Calu3 (cell line): ENCODE measurements at places on chromosomes 7 and 10. TPM values are rescaled to one million over a fixed set of nuclear protein-coding genes. Genes with fewer than 3 reads are reported as not detected.

GRCh38 chr7:157151626-157152339, 13.1 kb downstream of the UBE3C start:
- no peak overlapping the region for H3K27ac ChIP-seq
- peaks cover 12% of the 10 kb centered on the region for H3K4me1 ChIP-seq
- no peak overlapping the region for H3K4me3 ChIP-seq

DNA sequence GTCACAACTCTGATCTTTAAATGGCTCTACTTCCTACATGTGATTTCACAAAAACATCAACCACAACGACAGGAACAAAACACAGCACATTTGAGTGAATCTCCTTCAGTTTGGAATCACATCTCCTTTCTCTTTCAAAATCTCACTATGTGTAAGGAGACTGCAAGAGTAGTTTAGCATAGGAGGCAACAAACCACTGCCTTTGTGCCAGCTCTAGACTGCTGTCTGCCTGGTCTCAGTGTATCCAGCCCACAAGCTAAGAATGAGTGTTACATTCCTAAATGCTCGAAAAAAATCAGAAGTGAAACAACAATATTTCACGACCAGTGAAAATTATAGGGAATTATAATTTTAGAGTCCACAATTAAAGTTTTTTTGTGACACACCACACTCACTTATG, 217.0 kb upstream of the STEAP4 start:
- no peaks in the 10 kb centered on the region for H3K4me1 ChIP-seq
- no peaks in the 10 kb centered on the region for H3K27me3 ChIP-seq
- H3K36me3 ChIP-seq: no peaks in the 10 kb centered on the region
- no peak for DNase-seq

- H3K4me3 ChIP-seq: no peak overlapping the region
Measured at GRCh38 chr7:74356589-74357315, 67.5 kb downstream of the CLIP2 start.

DNA sequence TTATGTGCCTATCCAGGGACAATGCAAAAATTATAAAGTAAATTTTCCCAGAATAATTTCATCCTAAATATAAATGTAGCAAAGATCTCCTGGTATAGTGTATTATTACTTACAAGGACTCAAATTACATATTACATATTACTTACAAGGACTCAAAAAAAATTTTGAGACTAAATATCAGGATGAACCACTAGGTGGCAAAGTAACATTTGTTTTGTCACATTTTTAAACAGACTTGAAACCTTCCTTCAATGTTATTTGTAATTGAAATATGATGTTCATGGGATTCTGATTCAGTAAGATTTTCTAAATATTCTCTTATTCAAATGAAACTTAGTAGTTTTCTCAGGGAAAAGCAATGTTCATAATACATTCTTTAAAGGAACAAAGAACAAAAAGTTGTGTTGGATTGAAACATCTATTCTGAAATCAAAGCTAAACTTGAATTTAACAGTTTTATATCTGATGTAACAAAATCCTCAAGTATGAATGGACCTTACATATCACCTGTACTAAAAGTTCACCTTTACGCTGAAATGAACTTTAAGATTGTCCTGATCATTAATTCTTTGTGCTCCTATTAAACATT, 74.3 kb upstream of the GNAI1 start:
- H3K36me3 ChIP-seq: peaks cover 5% of the 10 kb centered on the region
- no peaks in the 10 kb centered on the region for H3K4me1 ChIP-seq
- no peak overlapping the region for H3K27ac ChIP-seq
- DNase-seq: no peak

- DNase-seq: no peak
- H3K4me3 ChIP-seq: no peak overlapping the region
- H3K4me1 ChIP-seq: no peaks in the 10 kb centered on the region
- peaks cover 15% of the 10 kb centered on the region for H3K36me3 ChIP-seq
Measured at GRCh38 chr7:44401692-44402091, 76.3 kb upstream of the CAMK2B start.

DNA sequence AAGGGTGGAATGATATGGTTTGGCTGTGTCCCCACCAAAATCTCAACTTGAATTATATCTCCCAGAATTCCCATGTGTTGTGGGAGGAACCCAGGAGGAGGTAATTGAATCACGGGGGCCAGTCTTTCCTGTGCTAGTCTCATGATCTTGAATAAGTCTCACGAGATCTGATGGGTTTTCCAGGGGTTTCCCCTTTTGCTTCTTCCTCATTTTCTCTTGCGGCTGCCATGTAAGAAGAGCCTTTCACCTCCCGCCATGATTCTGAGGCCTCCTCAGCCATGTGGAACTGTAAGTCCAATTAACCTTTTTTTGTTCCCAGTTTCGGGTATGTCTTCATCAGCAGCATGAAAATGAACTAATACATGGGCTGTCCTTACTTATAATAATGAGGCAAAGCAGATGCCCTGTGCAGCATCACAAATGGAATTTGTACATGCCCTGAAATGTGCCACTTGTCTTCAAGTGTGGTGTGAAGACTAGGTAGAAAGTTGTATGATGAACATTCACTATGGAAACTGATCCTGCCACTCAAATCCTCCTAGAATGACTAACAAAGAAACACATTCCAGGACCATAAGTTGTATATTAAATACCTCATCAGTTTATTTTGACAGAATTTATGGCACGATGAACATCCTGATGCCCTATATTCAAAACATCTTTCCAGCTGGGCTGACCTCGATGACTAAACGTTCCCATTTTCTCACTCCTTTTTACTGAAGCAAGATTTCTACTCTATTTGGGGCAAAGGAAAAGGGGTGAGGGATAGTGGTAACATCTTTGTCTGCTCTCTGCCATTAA, 122.8 kb upstream of the CTTNBP2 start:
- peaks cover 6% of the 10 kb centered on the region for H3K36me3 ChIP-seq
- no peak overlapping the region for H3K27ac ChIP-seq
- H3K27me3 ChIP-seq: no peaks in the 10 kb centered on the region
- no peak for DNase-seq

- peaks cover 6% of the 10 kb centered on the region for H3K36me3 ChIP-seq
- H3K4me1 ChIP-seq: peaks cover 30% of the 10 kb centered on the region
- H3K27me3 ChIP-seq: peaks cover 30% of the 10 kb centered on the region
- H3K27ac ChIP-seq: peak overlapping the region; percentile 42
- DNase-seq: peak; percentile 73
Measured at GRCh38 chr7:25894002-25894901, 257.7 kb upstream of the NFE2L3 start.

DNA sequence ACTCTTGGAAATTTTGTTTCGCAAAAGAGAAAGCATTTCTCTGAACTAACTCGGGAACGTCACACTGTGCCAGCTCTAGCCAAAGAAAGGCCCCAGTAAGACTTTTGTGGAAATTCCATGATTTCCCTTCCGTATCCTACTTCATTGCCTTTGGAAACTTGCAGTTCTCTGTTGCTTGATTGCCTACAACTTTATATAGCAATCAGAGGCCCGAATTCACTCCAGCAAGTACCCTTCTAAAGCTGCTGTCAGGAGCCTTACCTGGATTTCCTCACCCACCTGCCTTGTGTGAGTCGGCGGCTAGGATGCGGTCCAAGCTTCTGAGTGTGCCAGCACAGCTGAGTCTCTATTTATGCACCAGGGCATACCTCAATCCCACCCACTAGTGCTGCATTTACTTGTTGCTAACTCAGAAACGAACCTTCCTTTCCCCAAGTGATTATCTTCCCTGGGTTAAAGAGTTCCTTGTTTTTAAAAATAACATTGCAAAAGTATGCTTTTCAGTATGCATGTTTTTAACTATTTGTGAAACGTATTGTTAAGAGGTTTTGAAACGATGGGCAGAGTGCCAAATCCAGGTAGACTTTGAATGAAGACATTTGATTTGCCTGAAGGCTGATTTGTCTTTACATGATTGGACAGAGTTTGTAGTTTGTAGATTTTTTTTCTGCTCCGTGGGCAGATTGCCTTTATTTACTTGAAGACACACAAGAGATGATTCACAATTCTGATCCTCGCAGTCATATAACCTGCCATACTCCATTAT, at the start of gene AGR2:
AGR2 (minus strand) TSS at position 326 of the 766 bp plus-strand sequence. CDS start 3,203 bp downstream, outside the sequence.
- peak within 1 kb of the TSS; percentile 80 for H3K4me3 ChIP-seq
- DNase-seq: peak; percentile 89
- H3K36me3 ChIP-seq: peaks cover 32% of the 10 kb centered on the region

GRCh38 chr7:27746978-27747377, 7.0 kb downstream of the TAX1BP1 start:
- no peak for DNase-seq
- peaks cover 45% of the 10 kb centered on the region for H3K4me1 ChIP-seq
- no peaks in the 10 kb centered on the region for H3K27me3 ChIP-seq
- peak overlapping the region; percentile 28 for H3K27ac ChIP-seq
- H3K36me3 ChIP-seq: peaks cover 45% of the 10 kb centered on the region

- peaks cover 94% of the 10 kb centered on the region for H3K27me3 ChIP-seq
- DNase-seq: no peak
- H3K36me3 ChIP-seq: no peaks in the 10 kb centered on the region
- H3K27ac ChIP-seq: no peak overlapping the region
- H3K4me1 ChIP-seq: no peaks in the 10 kb centered on the region
Measured at GRCh38 chr10:70756700-70757360, 28.3 kb downstream of the TBATA start.

DNA sequence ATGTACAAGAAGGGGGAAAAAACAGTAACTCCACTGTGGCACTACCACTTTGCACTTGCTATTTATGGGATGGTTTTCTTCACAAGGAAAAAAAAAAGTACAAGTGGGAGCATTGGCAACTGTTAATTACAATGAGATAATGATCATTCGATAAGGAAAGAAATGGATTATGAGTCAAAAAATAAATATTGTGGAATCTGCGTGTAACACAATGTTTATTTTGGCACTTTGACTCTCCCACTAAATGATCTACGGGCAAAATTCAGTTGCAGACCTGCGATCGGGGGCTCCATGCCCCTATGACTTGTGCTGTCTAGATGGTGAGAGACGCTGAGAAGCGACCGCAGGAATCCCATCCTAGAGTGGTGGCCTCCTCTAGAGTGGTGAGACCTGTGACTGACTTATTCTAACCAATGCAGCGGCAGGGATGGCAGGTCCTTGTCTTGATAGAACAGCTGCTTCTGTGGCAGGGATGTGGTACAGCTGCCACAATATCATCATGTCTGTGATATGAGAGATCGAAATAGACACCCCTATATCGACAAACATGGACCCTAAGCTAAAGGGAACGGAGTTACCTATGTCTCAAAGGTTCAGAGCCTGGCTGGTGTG, 345.0 kb upstream of the KLF6 start:
- no peak overlapping the region for H3K4me3 ChIP-seq
- no peaks in the 10 kb centered on the region for H3K27me3 ChIP-seq
- H3K36me3 ChIP-seq: no peaks in the 10 kb centered on the region
- peak overlapping the region; percentile 10 for H3K27ac ChIP-seq
- H3K4me1 ChIP-seq: no peaks in the 10 kb centered on the region

- DNase-seq: no peak
- no peak overlapping the region for H3K4me3 ChIP-seq
- no peaks in the 10 kb centered on the region for H3K36me3 ChIP-seq
- peaks cover 82% of the 10 kb centered on the region for H3K27me3 ChIP-seq
- H3K4me1 ChIP-seq: no peaks in the 10 kb centered on the region
Measured at GRCh38 chr10:2861632-2862210, 205.6 kb upstream of the PFKP start.

- H3K4me3 ChIP-seq: no peak overlapping the region
- no peak overlapping the region for H3K27ac ChIP-seq
- H3K27me3 ChIP-seq: no peaks in the 10 kb centered on the region
- peak; percentile 18 for DNase-seq
Measured at GRCh38 chr10:106711313-106711906, 453.1 kb downstream of the SORCS1 start.

- no peak for DNase-seq
- no peak overlapping the region for H3K27ac ChIP-seq
- H3K4me3 ChIP-seq: no peak overlapping the region
- no peaks in the 10 kb centered on the region for H3K36me3 ChIP-seq
Measured at GRCh38 chr7:131949659-131950058, 393.2 kb upstream of the PODXL start.

GRCh38 chr10:47388879-47389278, 4.8 kb upstream of the ZNF488 start:
- H3K4me3 ChIP-seq: no peak overlapping the region
- peaks cover 2% of the 10 kb centered on the region for H3K4me1 ChIP-seq
- H3K27me3 ChIP-seq: no peaks in the 10 kb centered on the region
- no peak for DNase-seq
- H3K27ac ChIP-seq: no peak overlapping the region
- peaks cover 8% of the 10 kb centered on the region for H3K36me3 ChIP-seq

- H3K27ac ChIP-seq: no peak overlapping the region
- H3K4me1 ChIP-seq: no peaks in the 10 kb centered on the region
- no peak overlapping the region for H3K4me3 ChIP-seq
- DNase-seq: no peak
- H3K36me3 ChIP-seq: no peaks in the 10 kb centered on the region
- H3K27me3 ChIP-seq: peaks cover 100% of the 10 kb centered on the region
Measured at GRCh38 chr10:70738006-70738760, 47.0 kb downstream of the TBATA start.

- H3K4me3 ChIP-seq: peak overlapping the region; percentile 44
- H3K27ac ChIP-seq: peak overlapping the region; percentile 85
- peaks cover 78% of the 10 kb centered on the region for H3K4me1 ChIP-seq
- H3K27me3 ChIP-seq: no peaks in the 10 kb centered on the region
- peaks cover 60% of the 10 kb centered on the region for H3K36me3 ChIP-seq
- DNase-seq: peak; percentile 46
Measured at GRCh38 chr7:130926001-130926691, 192.1 kb upstream of the KLF14 start.

GRCh38 chr10:44424298-44424697, 39.4 kb upstream of the CXCL12 start:
- no peak for DNase-seq
- H3K4me1 ChIP-seq: no peaks in the 10 kb centered on the region
- H3K36me3 ChIP-seq: no peaks in the 10 kb centered on the region

DNA sequence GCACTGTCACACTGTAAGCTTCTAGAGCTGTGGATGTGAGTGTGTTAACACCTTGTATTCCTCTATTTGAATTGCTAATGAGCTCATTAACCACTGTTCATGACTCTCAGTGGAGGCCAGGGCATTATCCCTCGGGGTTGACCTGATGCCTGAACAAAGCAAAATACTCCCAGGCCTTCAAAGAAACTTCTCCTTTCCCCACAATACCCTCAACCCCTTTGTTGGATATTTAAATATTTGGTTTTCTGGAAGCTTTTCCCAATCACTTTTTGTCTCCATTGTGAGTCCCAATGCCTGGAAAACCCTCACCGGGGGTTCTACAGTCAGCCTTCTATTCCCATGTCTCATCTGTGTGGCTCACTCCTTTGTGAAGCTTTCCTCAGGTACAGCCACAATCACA, 780.1 kb downstream of the PHTF2 start:
- DNase-seq: no peak
- H3K36me3 ChIP-seq: no peaks in the 10 kb centered on the region
- no peak overlapping the region for H3K4me3 ChIP-seq

DNA sequence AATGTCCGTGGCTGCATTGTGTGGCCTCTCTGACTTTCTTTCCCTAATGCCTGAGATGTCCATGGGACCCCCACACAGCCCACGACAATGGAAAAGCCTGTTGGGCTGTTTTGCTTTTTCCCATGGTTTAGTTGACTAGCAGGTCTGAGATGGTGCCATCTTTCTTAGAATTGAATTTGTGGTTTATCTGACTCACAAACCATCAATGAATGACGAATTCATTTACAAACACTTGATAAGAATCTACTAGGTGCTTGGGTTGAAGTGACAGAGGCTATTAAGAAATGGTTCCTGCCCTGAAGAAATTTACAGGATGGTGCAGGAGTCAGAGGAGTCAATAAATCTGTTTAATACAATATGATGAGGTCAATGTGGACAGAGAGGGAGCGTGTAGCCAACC, 75.4 kb downstream of the OTUD1 start:
- H3K4me1 ChIP-seq: peaks cover 34% of the 10 kb centered on the region
- no peaks in the 10 kb centered on the region for H3K27me3 ChIP-seq
- no peak overlapping the region for H3K4me3 ChIP-seq
- DNase-seq: no peak
- peak overlapping the region; percentile 14 for H3K27ac ChIP-seq

The WDFY4 gene
- not detected in 2 replicates for total RNA-seq

The PRF1 gene
- not detected in 2 replicates for total RNA-seq

The SOSTDC1 gene
- total RNA-seq: 13.9 and 22.1 TPM in 2 replicates

The NUTM2E gene
- total RNA-seq: not detected in 2 replicates

The ARMC3 gene
- total RNA-seq: 0.97 and 1.9 TPM in 2 replicates

The FZD8 gene
- total RNA-seq: 3.2 and 3.7 TPM in 2 replicates

The CDC14C gene
- 0.24 TPM in 1 of 2 replicates, not detected in the other for total RNA-seq

The NCOA4 gene
- total RNA-seq: 77.3 and 81.9 TPM in 2 replicates
